ENCODE measurements at places on chromosomes 5 and 9.

- no peak for DNase-seq
Observed at GRCh38 chr5:93793159-93793781, 51.9 kb upstream of the POU5F2 start.

- peak; percentile 69 for DNase-seq
Observed at GRCh38 chr5:15013654-15014463, 142.3 kb upstream of the ANKH start.

- DNase-seq: peak; percentile 31
Observed at GRCh38 chr9:96169484-96169883, 132.5 kb downstream of the HSD17B3 start.

DNA sequence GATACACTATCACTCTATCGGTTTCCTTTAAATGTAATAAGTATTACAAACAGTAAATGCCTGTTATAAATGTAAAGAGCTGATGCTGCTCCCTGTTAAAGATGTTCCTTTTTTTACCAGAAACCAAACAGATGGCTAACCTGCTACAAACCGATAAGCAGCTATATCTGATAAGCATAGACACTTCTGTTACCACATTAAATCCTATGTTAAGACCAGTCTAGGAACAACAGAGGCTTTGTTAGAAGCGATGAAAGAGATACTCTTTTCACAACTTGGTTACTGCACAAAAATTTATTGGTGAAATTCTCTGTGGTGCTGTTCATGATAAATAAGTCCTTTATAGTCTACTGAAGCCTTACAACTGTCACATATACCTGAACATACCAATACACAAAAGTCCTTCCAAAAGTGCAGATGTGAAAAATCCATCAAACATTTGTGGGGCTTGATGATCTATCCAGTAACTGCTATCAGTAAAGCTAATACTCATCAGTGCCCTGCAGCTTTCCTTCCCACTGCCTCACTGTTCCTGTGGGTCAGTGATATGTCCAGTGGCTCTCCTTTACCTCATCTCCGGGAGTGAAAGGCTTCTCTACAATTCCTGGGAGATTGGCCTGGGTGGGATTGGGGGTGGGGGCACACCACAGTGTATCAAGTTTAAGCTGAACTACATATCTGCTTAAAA lies 25.8 kb upstream of the PRXL2C start:
- DNase-seq: no peak

GRCh38 chr9:34741628-34742027 lies 31.7 kb upstream of the CCL21 start:
- no peak for DNase-seq

DNA sequence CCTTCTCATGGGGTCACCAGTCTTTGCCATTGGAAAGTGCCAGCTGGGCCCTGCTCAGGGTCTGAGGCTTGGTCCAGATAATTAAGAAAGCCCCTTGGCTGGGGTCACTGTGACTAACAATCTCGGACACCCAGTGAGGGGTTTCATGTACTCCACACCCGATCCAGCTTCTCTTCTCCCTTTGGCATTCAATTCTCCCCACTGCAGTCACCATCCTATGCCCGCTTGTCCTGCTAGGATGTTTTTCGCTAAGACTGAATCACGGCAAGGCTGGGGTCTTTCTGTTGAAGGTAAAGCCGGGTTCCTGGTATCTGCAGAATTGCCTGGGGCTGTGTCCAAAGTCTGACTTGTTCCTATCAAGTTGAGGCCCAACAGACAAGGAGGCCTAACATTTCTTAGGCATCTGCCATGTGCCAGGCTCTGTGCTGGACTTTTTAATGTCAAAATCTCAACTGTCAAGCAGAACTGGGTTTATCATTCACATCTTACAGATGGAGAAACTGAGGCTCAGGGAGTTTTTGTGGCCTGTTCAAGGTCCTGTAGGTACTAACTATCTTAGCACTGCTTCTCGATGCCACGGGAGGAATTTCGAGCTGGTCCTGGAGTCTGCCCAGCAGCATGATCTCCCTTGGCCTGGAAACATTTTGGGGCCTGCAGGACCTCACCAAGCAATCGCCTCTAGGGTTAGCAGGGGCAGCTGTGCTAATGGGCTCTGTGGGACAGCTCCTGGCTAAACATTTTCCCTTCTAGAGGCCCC lies 142.0 kb upstream of the ALDH1B1 start:
- DNase-seq: no peak

DNA sequence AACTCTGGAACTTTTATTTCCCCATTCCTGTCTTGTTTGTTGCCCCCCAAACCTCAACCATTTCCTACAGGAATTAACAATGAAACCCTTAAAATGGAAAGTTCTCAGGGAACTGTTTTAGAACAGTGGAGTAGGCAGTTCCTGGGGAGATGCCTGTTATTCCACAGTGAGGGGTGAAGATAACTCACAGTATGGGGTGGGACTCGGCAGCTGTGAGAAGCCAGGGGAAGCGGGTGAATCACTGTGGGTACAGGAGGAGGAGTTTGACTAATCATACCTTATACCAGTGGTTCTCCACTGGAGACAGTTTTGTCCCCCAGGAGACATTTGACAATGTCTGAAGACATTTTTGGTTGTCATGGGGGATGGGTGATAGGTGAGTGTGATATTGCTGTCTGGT lies 36.9 kb upstream of the GLRA1 start:
- no peak for DNase-seq

GRCh38 chr9:75903785-75904360 lies 13.4 kb downstream of the PCSK5 start:
- DNase-seq: no peak

DNA sequence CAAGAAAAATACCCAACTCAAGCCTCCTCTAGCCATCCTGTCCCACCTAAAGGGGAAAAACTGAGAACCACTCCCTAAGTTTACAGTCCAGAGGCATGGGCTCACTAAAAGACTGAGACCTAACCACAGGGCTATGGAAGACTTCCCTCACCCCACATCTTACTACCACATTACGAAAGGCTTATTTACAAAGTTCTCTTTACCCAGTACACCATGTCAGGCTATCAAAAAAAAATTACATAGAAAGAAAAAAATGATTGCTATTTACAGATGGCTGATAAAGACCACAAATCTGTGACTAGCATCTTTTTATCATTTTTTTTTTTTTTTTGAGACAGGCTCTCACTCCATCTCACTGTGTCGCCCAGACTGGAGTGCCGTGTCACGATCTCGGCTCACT lies 69.7 kb upstream of the TNPO1 start:
- no peak for DNase-seq

- DNase-seq: no peak
Observed at GRCh38 chr5:180495991-180496741, 2.0 kb downstream of the CNOT6 start.

DNA sequence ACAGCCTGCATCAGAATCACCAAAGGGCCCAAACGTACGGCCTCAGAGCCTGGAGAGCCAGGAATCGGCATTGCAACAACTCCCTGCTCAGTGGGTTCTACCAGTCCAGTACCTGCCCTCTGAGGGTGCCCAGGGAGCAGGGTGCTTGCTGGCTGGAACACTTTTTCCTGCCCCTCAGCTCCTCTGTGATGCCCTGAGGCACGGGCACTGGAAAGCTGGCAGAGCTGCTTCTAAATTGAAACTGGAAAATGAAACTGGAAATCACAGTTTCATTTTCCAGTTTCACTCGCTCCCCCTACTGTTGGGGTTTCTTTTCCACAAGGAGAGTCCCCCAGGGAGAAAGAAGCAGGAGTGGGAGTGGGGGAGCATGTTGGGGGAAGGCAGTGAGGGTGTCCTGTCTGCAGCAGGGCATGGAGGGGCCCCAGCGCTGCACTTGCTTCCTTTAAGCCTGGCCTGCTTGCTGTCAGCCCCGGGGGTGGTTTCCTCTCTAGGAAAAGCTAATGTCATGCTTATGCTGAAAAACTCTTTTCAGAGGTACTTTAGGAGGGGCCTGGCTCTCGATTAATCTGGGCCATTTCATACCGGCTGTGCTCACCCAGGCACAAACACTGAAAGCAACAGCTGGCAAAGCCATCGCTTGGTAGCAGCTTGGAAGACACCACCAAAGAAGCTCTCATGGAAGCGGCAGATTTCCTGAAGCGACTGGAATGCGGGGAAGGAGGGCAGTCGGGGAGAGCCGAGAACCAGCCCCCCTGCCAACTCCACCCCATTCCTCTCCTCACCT lies 26.2 kb downstream of the IRF1 start:
- no peak for DNase-seq

DNA sequence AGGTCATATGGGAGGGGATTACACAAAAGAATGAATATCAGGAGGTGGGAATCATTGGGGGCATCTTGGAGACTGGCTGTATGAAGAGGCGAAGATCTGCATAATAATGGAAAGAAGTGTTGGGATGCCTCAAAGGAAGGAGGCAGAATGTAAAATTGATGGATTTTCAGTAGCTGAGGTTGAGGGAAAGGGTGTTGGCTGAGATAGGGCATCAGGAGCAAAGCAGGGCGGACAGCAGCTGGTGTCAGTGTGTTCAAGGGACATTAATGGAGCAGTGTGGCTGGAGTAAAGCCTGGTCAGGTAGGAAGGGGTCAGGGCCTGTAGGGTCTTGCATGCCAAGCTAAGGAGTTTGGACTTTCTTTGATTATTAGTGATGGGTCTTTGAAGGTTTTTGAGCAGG lies 65.2 kb upstream of the TNFAIP8 start:
- DNase-seq: no peak

- DNase-seq: no peak
Observed at GRCh38 chr5:107567901-107568671, 102.7 kb downstream of the EFNA5 start.

GRCh38 chr9:75190762-75191161 lies 102.4 kb downstream of the OSTF1 start:
- DNase-seq: no peak

GRCh38 chr5:92237896-92238295 lies 854.8 kb upstream of the ARRDC3 start:
- no peak for DNase-seq
